Liver (tissue), 10 donors: ENCODE measurements at places on chromosomes 16 and 17.

- DNase-seq = no peak
Measured at GRCh38 chr16:8572063-8572918, 18.0 kb downstream of the TMEM114 start.

- peak; percentile 45 for DNase-seq
Measured at GRCh38 chr17:68291836-68292688, 767 bp downstream of the ARSG start.

- DNase-seq = no peak
Measured at GRCh38 chr16:20257234-20257633, 70.1 kb downstream of the GP2 start.

DNA sequence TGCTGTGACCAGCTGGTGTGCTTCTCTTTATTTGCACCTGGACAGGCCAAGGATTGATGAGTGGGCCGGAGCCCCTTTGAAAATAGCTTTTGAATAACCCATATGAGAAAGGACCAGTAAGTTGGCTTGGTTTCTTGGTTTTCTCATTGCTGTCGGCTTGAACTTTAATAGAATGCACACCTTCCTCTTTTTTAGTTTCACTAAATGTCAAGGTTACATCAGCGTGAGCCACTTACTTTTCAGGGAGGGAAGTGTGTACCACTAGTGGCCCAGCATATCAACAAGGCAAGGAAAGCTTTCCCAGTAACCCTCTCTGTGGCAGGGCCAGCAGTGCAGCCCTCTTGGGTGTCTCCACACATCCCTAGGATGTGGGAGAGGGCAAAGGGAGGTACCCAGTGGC, 433.3 kb downstream of the CA10 start:
- DNase-seq = no peak

- no peak for DNase-seq
Measured at GRCh38 chr17:44351961-44352827, 7.1 kb downstream of the GRN start.

- DNase-seq = no peak
Measured at GRCh38 chr16:20760346-20760745, 3.5 kb upstream of the ACSM3 start.

DNA sequence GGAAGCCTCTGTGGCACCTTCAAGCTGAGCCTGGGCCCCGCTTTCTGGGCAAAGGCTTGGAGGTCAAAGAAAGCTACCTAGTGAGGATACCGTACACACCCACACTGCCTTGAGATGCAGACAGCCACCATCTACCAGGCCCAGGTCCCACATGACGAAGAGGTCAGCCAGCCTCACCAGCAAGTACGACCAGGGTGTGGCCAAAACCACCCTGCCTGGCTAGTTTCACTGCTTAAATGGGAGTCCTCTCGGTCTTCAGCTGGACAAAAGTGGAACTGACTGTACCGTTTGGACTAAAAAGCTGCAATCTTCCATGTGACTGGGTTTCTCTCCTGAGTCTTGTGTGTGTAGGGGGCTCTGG, 21.6 kb downstream of the VASN start:
- DNase-seq = no peak

- DNase-seq = peak; percentile 53
Measured at GRCh38 chr17:77772461-77772897, 186.0 kb upstream of the TNRC6C start.

DNA sequence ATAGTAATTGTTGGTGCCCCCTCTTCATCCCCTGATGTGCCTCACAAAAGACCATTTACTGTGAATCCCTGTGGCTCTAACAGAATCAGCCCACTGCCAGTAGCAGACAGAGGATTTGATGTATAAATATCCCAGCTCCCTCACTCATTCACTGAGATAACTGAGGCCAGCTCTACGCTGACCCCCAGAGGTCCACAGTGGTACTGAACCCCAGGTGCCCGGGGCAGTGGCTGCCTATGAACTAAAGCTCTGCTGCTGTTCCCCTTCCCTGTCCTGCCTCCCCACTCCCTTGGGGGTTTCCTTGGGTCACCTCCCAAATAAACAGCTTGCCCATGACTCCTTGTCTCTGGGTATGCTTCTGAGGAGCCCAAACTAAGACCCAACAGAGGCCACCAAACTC, 295.8 kb downstream of the FOXL1 start:
- DNase-seq = no peak

- DNase-seq = peak; percentile 47
Measured at GRCh38 chr17:8237175-8237574, 10.7 kb downstream of the CTC1 start.

- DNase-seq = no peak
Measured at GRCh38 chr17:54544249-54544648, 356.4 kb upstream of the TOM1L1 start.

DNA sequence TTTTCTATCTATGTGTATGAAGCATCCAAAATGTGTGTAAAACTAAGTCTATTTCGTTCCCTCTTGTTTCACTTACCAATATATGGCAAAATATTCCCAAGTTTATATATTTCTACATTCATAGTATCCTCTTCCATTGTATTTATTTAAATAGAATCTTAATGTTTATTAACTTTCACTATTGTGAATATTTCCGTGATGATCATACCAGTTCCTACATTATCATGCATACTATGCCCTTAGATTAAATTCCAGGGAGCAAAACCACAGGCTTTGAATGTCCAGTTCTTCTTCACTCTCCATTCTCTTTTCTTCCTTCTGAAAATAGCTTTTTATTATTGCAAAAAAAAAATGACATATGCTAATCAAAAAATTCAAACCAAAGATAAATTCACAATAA, 4.0 kb downstream of the MAP2K6 start:
- no peak for DNase-seq

DNA sequence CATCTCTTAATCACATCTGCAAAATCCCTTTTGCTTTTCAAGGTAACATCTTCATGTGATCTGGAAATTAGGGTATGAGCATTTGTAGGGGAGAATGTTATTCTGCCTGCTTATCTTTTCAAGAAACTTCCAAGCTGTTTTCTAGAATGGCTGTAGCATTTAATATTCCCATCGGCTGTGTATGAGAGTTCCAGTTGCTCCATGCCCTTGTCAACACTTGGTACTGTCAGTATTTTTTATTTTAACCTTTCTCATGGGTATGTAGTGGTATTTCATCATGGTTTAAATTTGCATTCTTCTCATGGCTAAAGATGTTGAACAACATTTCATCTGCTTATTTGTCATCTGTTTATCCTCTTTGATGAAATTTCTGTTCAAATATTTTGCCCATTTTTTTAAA, 90.6 kb upstream of the HLF start:
- DNase-seq = no peak

GRCh38 chr16:21618281-21618680, 18.9 kb downstream of the METTL9 start:
- no peak for DNase-seq

DNA sequence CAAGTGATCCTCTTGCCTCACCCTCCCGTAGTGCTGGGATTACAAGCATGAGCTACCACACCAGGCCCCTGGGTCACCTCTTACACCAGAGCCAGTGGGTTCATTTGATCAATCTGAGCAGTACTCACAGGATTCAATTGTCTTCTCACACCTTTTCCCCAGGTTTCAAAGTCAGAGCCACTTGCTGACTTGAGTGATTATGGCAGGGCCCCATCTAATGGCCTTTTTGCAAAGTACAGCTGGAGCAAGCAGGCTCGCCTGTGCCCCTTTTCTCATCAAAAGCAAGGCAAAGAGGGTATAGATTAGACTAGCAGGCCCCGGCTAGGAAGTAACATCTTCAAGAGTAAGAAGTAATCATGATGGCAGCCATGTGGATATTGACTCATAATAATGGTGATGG, 114.8 kb upstream of the NOL11 start:
- no peak for DNase-seq

- no peak for DNase-seq
Measured at GRCh38 chr17:10585529-10585928, 36.1 kb upstream of the MYH2 start.

DNA sequence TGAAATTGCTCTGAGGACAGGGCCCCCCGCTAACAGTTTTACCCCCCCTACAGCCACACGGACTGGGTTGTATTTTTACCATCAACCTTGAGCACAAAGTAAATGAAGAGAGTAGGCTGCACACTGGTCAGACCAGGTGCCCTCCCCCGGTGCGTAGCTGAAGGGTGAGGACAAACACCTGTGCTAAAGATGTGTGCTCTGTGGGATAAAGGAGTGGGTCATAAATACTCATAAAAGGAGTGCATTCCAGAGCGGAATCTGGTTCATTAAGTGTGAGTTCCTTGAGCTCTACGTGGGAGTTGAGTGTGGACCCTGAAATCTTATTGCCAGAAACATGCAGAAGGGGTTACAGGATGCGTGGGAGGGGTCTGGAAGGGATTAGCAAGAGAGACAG, 217.0 kb downstream of the CCDC182 start:
- DNase-seq = no peak

DNA sequence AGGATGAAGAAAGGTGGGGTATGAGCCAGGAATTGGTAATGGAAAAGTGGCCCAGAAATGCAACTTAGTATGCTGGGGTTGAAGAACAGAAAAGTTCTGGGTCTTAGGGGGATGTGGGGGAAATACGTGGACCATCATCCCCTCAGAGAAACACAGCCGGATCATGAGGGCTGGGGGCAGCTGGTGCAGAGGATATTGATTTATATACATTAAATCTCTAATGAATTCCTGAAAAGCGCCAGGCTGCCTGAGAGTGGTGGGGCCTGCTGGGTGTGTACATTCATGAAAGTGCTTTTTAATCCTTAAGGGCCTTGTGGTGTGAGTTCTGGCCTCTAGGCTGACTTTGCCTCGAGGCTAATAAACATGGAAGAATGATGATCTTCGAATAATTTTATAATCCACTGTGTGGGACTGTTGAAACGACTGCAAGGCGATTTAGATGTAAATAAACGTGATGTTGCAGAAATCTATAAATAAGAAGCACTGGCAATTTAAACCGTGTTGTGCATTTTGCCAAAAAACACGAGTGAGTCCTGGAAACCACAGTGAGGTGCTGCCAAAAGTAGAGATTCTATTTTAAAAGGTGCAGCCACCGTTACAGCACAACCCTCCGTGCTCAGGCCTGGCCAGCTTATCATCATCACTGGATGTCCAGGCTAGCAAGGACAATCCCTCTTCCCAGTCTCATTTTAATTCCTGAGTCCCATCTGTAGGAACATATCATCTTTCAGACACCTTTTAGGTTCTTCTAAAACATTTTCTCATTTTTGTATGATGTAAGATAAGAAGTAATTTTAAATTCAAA, 32.1 kb downstream of the PRKAR1A start:
- DNase-seq = no peak

- DNase-seq = no peak
Measured at GRCh38 chr16:79104567-79104966, 496.0 kb downstream of the MAF start.

- no peak for DNase-seq
Measured at GRCh38 chr16:87451563-87452210, 41.1 kb downstream of the ZCCHC14 start.

GRCh38 chr17:42913522-42913921, 12.9 kb downstream of the G6PC1 start:
- no peak for DNase-seq

DNA sequence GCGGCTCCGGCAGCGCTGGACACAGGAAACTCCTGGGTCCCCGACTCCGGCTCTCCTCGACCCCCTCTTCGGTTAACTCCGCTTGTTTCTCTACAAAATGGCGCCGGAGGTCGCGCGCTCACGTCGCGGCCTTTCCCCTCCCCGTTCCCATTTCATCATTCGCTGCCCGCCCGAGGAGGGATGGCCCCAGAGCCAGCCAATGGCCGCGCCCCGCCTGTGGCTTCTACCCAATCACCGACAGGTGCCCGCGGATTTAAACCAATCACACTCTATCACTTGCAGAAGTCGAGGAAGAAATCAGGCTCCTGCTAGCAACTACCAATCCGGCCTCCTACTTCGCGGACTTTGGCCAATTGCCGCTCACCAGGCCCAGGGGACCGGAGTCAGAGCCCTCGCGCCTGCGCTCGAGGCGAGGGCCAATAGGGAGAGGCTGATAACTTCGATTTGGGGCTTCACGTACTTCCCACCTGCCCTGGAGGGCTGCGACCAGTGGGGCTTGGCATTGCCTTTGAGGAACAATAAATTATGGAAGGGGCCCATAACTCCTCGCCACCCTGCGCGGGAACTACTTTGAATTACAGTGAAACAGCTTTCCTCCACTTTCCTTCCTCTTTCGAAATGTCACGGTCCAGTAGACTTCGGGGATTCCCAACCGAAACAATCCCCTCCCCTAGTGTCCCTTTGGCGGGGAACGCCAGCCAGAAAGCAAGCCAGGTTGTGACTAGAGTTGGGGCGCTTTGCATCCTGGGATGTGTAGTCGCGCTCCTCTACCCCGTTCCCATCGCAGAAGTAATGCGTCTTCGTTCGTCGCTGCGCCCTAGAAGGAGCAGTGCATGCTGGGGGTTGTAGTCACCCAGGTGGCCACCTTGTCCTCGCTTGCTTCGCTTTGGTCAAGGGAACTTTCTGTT, at the start of gene CNOT1:
TSS of gene CNOT1 (minus strand) at position 94 of the 908 bp plus-strand sequence. CDS start 30,489 bp downstream, outside the sequence.
- DNase-seq = peak; percentile 98

DNA sequence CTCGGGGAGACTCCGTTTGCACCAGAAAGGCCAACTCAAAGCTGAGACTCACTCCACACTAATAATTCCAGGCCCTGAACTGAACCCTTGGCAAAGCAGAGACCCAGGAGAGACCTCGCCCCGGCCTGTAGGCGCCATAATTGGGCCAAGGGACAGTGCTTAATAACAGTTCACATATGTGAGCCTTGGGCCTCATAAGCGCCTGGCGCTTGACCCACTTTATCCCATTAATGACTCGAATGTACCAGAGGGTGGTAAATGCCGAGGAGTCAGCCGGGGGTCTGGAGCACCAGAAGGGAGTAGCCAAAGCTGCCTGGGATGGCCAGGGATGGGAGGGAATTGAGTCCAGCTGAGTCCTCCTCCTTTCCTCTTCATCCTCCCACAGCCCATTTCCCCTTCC, 24.6 kb downstream of the SLC6A4 start:
- DNase-seq = no peak

GRCh38 chr17:78708510-78708973, 73.5 kb downstream of the CYTH1 start:
- DNase-seq = peak; percentile 51
